Ovary (tissue), 10 donors: ENCODE measurements at places on chromosomes 12 and 14.

DNA sequence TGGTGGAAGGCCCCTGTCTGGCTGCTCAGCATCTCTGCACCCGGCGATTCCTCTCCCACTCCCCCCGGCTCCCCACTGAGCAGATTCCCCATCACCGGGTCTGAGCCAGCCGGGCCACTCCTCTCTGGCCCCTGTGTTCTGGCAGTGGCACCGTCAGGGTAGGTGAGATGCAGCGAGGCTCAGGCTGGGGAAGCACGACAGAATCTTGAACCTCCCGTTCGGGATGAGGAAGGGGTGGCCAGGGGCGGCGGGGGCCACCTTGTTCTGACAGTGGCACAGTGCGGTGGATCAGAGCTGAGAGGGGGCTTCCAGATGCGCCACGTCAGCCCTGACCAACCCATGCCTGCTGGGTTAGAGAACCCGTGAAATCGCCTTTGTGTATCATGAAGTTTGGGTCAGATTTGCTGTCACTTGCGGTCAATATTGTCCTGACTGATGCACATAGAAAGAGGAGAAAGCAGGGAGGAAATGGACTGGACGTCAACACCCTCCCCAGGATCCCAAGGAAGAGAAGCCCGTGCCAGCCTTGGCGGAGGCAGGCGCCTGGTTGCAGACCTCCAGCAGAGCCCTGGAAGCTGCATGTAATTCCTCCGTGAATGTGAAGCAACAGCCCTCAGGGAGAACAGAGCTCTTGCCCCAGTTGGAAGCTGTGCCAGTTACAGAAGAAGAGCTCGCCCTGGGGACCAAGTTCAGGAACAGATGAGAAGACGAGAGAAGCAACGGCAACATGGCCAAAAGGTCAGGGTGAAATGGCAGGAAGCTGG, 137.1 kb upstream of the SFSWAP start:
- DNase-seq = no peak

DNA sequence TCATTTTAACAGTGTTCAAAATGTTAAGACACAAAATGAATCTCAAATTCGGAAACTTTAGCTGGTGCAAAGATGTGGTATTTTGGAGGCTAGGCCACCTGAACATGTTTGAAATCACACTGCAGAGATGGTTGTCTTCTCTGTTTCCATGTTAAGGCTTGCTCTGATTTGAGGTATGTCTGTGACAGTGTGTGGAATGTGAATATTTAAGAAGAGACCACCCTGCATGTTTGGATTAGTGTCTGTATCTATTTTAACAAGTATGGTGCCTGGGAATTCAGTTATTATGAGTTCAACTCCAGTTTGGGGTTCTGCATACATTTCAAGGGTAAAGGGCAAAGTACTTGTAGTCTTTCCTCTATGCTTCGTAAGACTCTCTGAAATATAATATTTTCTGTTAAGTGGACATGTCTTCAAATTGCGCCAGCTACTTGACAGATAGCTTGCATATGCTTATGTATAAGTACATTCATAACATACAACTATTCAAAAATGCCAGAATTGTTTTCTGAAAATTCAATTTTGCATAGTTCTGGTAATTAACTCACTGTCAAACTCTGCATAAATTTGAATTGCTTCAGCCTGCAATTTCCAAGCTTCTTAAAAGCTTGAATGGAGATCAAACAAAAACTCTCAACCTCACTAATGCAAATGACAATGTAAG, 424.0 kb downstream of the ADAMTS20 start:
- no peak for DNase-seq

DNA sequence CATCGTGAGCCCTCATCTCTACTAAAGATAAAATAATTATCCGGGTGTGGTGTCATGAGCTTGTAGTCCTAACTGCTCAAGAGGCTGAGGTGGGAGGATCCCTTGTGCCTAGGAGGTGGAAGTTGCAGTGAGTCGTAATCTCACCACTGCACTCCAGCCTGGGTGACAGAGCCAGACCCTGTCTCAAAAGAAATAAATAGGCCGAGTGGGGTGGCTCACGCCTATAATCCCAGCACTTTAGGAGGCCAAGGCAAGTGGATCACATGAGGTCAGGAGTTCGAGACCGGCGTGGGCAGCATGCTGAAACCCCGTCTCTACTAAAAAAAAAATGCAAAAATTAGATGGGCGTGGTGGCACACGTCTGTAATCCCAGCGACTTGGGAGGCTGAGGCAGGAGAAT, 70.9 kb downstream of the RESF1 start:
- no peak for DNase-seq

- DNase-seq = no peak
Observed at GRCh38 chr12:89424846-89425245, 72.5 kb upstream of the DUSP6 start.

- no peak for DNase-seq
Observed at GRCh38 chr12:104357421-104357952, 53.9 kb downstream of the EID3 start.

DNA sequence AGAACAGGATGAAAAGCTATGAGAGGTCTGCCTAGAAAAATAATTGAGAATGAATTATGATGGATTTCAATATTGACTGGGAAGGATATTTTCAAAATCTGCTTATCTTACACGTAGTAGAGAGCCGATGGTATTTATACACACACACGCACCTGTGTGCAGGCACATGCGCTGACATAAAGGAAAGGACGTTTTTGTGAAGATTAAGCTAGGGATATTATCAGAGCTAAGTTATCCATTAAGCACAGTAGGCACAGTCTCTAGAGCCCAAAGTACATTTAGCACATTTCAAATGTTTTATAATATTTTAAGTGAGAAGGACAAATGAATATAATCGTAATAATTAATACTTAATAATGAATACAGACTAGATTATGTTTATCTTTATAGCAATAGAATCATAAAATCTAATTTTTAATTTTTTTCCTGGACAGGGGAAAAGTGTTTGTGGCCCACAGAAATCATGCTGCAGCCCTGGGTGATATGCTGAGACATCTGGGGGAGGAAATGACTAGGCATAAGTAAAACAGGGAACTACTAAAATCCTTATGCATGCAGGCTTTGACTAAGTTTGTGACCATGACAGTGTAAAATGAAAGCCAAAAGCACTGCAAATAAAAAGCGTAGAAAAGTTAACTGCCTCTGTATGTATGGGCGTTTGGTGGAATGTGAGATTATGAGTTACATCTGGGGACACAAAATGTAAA, 146.1 kb downstream of the KITLG start:
- no peak for DNase-seq

GRCh38 chr12:68001486-68002466, 12.5 kb downstream of the IFNG-AS1 start:
- DNase-seq = no peak

GRCh38 chr12:85309125-85309566, 29.1 kb downstream of the ALX1 start:
- no peak for DNase-seq

- no peak for DNase-seq
Observed at GRCh38 chr12:101551362-101552114, 43.2 kb upstream of the MYBPC1 start.

DNA sequence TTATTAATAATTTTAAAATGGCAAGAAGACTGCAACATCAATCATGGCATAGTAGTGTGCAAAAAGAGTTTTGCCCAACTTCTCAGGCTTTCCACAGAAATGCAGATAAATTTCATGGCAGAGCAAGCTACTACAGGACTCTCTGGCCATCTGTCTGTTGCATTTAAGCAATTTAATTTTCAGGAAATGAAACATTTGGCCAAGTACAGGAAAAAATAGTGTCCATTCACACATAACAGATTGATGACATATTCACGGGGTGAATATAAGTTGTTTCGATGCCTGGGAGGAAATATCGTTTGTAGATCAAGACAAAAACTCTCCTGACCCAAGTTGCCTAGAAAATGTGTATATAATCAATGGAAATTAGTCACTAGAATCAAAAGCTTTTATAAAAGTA, 324.0 kb downstream of the PRKD1 start:
- no peak for DNase-seq

DNA sequence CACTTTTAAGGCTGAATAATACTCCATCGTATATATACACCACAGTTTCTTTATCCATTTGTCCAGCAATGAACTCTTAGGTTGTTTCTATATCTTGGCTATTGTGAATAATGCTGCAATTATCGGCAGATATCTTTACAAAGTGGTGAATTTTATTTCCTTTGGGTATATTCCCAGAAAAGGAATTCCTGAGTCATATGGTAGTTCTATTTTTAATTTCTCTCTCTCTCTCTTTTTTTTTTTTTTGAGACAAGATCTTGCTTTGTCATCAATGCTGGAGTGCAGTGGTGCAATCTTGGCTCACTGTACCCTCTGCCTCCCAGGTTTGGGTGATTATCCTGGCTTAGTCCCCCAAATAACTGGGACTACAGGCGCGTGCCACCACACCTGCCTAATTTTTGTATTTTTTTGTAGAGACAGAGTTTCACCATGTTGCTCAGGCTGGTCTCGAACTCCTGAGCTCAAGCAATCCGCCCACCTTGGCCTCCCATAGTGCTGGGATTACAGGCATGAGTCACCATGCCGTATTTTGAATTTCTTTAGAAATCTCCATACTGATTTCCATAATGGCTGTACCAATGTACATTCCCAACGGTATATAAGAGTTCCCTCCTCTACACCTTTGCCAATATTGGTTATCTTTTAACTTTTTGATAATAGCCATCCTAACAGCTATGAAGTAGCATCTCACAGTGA, 98.4 kb downstream of the EFCAB11 start:
- no peak for DNase-seq

- no peak for DNase-seq
Observed at GRCh38 chr14:80212023-80212397, 706 bp upstream of the DIO2 start.

GRCh38 chr14:92686900-92687427, 61.5 kb downstream of the LGMN start:
- peak; percentile 88 for DNase-seq

GRCh38 chr14:101446387-101446969, 114.8 kb upstream of the DIO3 start:
- no peak for DNase-seq

GRCh38 chr12:46855760-46856159, 30.0 kb upstream of the SLC38A4 start:
- DNase-seq = no peak

DNA sequence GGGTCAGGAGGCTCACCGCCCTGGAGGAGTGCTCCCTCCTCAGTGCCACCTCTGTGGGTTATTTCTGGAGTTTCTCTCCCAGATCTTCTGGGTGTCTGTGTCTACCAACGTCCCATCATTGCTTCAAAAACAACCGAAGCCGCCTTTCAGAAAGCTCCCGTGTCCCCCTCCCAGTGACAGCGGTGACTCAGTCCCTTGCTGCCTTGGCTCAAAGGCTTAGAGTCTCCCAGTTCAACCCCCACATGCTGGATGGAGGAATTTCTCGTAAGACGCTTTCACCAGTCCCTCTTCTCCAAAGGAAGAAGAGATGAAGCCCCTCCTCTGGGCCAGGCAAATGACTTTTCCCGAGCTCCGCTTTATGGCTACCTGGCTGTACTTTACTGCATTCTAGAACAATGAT, 146.6 kb downstream of the RBM19 start:
- no peak for DNase-seq

- DNase-seq = no peak
Observed at GRCh38 chr14:69630360-69630759, 19.0 kb downstream of the SUSD6 start.

DNA sequence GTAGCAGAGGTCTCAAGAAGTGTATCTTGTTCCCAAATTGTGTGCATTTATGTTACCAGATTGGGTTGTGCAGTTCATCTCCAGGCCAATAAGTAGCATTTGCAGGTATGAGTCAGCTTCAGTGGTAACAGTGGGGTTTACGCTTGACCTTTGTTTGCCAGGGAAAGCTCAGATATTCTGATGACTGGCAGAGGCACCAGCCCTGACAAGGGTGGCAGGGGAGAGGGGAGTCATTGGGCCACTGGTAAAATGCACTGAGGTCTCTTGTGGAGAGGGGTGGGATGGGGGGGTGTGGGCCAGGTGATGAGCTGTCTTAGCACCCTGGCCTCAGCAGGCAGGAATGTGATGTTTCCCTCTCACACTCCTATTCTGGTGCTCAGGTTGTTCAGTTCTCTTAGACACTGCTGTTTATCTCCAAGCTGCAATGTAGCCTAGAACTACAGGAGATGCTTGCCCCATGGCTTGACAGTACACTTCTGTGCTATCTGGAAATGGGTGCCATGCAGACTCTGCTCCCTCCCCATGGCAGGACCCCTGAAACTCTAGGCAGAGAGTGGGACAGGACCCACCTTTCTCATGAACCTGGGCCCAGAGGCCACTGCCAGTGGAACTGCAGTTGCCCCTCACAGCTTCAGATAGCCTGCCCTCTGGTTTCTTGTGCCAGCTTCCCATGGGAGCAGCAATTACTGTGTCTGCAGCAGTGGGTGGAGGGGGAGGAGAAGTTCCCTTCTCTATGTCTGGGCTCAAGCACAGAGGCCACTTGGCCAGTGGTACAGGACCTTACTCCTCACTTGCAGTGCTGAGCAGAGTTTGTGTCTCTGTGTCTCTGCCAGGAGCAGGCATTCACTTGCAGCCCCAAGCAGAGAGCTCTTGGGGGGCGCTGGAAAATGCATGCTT, 31.9 kb downstream of the USP15 start:
- no peak for DNase-seq

DNA sequence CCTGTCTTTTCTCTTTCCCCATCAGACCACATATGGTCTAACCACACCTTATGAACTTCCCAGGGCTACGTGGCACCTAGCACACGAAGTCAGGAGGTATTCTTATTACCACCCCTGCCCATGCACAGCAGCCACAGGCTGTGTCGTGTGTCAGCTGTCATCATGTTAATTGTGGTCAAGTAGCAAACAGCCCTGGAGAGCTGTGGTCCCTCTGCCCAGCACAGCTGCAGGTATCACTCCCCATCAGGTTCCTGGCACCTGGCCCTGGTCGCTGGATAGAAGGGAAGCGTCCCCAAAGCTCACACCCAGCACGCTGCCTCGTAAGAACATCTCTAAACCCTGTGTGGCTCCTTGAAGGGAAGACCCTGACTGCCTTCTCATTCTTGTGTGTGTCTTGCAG, 45.4 kb downstream of the CLMN start:
- no peak for DNase-seq

DNA sequence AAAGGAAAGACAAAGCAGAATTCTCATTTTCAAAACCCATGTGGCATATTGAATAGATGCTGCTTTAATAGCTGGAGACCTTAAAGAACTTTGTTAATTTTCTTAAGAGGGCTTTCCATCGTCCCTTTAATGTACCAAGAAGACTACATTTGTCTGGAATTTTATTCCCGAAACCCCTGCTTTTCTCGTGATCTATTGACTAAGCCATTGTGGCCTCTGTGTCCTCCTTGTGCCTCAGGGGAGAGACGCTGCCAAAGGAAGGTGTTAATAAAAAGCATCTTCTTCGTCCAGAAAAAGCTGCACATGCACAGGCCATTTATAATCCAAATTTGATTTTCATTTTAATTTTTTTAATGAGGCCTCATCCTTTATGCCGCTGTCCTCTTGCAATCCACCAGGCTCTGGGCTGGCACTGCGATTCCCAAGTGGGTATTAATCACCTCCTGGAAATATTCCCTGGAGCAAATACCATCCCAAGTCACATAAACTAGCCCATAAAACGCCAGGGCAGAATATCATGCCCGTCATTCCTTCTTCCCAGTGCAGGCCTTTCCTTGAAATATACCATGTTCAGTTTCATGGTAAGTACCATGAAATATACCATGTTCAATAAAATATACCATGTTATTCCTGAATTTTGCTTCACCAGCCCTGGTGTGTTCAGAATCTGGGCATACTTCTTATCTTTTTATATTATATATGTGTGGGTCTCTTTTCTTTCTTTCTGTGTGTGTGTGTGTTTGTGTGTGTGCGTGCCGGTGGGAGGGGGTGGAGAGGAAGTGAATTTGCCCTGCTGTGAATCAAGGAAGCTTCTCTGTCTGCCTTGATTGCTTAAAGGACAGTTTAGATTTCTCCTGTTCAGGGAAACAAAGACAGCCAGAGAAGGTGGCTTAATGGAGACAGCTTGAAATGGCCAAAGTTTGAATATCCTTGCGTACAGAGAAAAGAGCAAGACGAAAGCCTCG, 147.6 kb downstream of the PHETA1 start:
- no peak for DNase-seq
